Caco-2 (cell line): ENCODE measurements at places on chromosomes 16 and 17. TPM values are rescaled to one million over a fixed set of nuclear protein-coding genes. Genes with fewer than 3 reads are reported as not detected.

- DNase-seq, result no peak
Observed at GRCh38 chr16:67893743-67894399, 817 bp downstream of the PSKH1 start.

DNA sequence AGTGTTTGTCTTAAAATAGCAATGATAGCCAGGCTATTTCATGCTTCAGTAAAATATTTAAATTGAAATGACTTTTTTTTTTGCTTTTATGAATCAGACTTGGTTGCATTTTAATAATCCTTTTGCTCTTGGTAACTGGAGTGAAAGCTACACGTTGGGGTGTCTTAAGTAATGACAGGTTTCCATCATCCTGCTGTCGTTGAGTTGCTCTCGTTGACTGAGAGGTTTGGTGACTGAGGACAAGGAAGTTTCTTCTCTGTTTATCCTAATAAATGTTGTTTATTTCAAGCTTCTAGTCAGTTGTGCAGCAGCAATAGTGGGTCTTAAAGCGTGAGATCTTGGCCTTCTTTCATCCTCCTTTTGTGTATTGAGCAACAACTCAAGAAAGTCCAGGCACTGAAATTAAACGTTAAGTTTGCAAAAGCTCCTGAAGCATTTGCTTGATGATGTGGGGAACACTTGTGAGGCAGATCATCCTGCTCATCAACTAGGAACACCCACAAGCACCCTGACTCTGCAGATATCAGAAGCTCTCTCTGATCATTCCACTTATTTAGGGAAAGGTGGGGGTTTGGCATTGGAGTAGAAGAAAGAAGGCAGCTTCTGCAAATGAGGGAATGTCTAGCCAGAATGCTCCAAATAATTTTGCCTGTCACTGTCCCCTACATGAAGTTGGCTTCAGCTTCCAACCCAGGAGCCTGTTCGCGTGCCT lies 179.1 kb downstream of the RBFOX1 start:
- no peak for DNase-seq

- DNase-seq, result no peak
Observed at GRCh38 chr16:4687416-4687815, 5.9 kb upstream of the NUDT16L1 start.

DNA sequence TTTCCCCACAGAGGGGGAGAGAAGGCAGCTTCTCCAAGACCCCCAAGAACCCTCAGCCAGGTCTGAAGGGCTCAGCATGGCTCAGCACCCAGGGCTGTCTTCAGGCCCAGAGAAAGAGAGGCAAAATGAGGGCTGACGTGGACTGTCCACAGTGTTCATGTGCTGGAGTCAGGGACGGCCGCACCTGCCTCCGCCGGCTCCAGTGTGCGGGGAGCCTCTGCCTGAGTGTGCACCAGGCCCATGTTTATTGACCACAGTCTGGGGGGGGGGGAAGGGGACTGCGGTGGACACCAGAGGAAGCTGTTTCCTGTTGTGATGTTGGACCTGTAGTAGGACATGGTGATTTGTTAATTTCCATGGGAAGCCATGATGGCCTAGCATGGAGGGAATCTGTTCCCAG lies 6.9 kb downstream of the MRM1 start:
- no peak for DNase-seq

GRCh38 chr16:86231321-86231995 lies 278.9 kb upstream of the FOXF1 start:
- DNase-seq, result no peak

GRCh38 chr17:78910497-78911284 lies 7.7 kb upstream of the CEP295NL start:
- no peak for DNase-seq

DNA sequence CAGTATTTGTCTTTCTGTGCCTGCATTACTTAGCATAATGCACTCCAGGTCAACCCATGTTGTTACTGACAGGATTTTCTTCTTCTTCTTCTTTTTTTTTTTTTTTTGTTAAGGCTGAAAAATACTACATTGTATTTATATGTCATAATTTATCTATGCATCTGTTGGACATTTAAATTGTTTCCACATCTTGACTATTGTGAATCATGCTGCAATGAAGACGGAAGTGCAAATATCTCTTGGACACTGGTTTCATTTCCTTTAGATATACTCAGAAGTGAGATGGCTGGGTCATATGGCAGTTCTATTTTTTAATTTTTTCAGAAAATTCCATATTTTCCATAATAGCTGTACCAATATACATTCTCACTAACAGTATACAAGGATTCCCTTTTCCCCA lies 272.7 kb upstream of the PMFBP1 start:
- no peak for DNase-seq

DNA sequence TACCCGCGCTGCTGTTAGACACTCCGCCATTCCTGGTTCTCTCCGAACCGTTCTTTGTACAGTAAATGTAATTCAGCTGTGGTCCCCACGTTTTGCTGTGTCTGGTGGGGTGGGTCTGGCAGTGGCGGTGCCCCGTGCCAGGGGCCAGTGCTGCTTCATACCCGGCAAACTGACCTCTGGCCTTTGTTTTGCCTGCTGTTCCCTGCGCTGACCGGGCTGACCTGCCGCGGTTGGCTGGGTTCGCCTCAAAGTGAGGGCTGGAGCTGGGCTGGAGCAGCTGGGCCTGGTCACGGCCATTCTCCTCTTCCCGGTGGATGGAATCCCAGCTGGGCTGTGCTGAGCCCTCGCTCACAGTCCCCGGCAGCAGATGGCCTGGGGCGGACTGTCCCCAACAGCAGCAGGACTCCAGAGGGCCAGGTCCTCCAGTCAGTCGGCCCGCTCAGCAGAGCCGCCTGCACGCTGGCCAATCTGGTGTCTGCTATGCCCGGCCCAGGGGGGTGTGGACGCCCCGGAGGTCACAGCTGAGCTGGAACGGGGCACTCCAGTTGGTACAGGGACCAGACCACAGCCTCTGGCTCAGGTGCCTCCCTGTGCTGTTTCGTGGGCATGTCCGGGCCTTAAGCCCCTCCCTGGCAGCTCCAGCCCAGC lies 1.5 kb upstream of the WFIKKN1 start:
- no peak for DNase-seq

GRCh38 chr17:9004132-9004960 lies 17.0 kb upstream of the NTN1 start:
- no peak for DNase-seq

GRCh38 chr16:77183137-77183536 lies 7.9 kb upstream of the MON1B start:
- no peak for DNase-seq

GRCh38 chr16:73268366-73268993 lies 220.6 kb upstream of the ZFHX3 start:
- peak; percentile 34 for DNase-seq

TMIGD1 gene
- not detected in 2 replicates for total RNA-seq

DNAAF8 gene
- 0.54 TPM in 1 of 2 replicates, not detected in the other for total RNA-seq

PRSS27 gene
- 0.72 and 1.1 TPM in 2 replicates for total RNA-seq

NOG gene
- total RNA-seq, result 0.28 and 0.32 TPM in 2 replicates

CLEC18B gene
- 0.36 and 1.3 TPM in 2 replicates for total RNA-seq

TNFAIP1 gene
- total RNA-seq, result 105 and 119 TPM in 2 replicates

PTX4 gene
- total RNA-seq, result not detected in 2 replicates

ACSM5 gene
- total RNA-seq, result not detected in 2 replicates
